ENCODE measurements at places on chromosomes 11 and 22. TPM values are rescaled to one million over a fixed set of nuclear protein-coding genes. Genes with fewer than 3 reads are reported as not detected.

HOATZ gene
- total RNA-seq = not detected

AGBL2 gene
- total RNA-seq = 7.0 TPM

DNA sequence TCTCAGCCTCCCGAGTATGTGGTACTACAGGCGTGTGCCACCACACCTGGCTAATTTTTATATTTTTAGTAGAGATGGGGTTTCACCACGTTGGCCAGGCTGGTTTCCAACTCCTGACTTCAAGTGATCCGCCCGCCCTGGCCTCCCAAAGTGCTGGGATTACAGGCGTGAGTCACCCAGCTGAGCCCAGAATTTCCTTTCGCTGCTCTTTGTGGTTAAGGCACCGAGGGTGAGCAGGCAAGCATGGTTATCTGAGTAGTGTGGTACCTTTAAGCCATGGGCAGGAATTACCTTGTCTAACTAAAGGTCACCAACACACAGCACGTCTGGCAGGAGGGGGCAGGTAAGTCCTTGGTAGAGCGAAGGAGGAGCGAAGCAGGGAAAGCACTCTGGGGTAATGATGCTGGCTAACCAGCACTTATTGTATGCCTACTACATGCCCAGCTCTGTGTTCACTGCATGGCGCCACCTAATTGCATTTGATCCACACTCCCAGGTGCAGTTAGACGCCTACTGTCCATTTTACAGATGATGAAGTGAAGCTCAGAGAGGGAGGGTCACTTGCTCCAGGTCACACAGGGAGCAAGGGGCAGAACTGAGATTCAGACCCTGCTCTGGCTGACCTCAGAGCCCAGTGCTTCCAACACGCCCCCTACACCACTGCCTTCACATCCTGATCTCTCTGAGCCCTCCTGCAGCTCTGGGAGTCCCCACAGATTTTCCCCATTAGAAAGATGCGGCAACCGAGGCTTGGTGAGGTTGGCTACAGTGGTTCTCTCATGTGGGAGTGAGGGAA is 45.7 kb downstream of the TRIOBP start:
- peaks cover 14% of the 10 kb centered on the region for H3K4me1 ChIP-seq
- DNase-seq = no peak
- H3K4me3 ChIP-seq = no peak overlapping the region
- H3K27ac ChIP-seq = no peak overlapping the region
- H3K36me3 ChIP-seq = no peaks in the 10 kb centered on the region

MAP6 gene
- total RNA-seq = 0.40 TPM

DNA sequence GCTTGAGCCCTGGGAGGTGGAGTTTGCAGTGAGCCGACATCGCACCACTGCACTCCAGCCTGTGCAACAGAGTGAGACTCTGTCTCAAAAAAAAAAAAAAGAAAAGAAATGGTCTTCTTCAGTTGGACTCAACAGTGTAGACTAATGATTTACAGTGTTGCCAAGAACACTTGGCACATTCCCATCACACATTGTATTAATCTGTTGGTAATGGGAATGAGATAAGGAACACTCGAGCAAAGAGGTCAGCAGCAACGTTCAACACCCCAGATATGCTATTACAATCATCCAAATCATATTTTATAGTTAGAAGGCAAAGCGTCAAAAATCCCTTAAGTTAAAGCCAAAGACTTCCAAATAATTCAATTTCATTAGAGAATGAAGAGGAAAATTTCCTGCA is 14.5 kb downstream of the CDON start:
- H3K4me1 ChIP-seq = no peaks in the 10 kb centered on the region
- H3K27ac ChIP-seq = no peak overlapping the region
- DNase-seq = no peak
- no peak overlapping the region for H3K4me3 ChIP-seq
- no peaks in the 10 kb centered on the region for H3K36me3 ChIP-seq
- peaks cover 5% of the 10 kb centered on the region for H3K27me3 ChIP-seq

GRCh38 chr11:12807621-12808020 is 133.4 kb downstream of the TEAD1 start:
- DNase-seq = no peak
- H3K4me3 ChIP-seq = no peak overlapping the region
- no peaks in the 10 kb centered on the region for H3K36me3 ChIP-seq
- H3K4me1 ChIP-seq = no peaks in the 10 kb centered on the region
- peaks cover 7% of the 10 kb centered on the region for H3K27me3 ChIP-seq

- H3K4me1 ChIP-seq = no peaks in the 10 kb centered on the region
- H3K27ac ChIP-seq = no peak overlapping the region
- H3K4me3 ChIP-seq = no peak overlapping the region
- H3K36me3 ChIP-seq = no peaks in the 10 kb centered on the region
Measured at GRCh38 chr11:117673602-117674001, 123.4 kb downstream of the DSCAML1 start.

DNA sequence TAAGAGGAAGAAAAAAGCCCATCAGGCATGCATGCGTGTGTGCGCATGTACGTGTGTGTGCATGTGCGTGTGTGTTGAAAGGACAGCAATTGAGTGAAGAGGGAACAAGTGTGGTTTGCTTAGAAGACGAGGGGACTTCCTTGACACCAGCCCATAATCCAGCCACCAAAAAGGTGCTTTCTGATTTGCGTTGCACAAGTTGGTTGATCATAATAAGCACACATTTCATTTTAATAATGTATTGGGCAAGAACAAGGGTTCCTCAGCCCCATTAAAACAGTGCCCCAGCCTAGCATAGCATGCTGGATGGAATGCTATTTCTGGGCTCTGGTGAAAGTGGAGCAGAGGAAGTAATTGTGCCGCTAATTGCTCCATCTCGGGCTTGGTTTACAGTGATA is 493.2 kb downstream of the MIAT start:
- no peaks in the 10 kb centered on the region for H3K4me1 ChIP-seq
- H3K36me3 ChIP-seq = no peaks in the 10 kb centered on the region
- no peak overlapping the region for H3K4me3 ChIP-seq
- peaks cover 12% of the 10 kb centered on the region for H3K27me3 ChIP-seq
- no peak overlapping the region for H3K27ac ChIP-seq

DNA sequence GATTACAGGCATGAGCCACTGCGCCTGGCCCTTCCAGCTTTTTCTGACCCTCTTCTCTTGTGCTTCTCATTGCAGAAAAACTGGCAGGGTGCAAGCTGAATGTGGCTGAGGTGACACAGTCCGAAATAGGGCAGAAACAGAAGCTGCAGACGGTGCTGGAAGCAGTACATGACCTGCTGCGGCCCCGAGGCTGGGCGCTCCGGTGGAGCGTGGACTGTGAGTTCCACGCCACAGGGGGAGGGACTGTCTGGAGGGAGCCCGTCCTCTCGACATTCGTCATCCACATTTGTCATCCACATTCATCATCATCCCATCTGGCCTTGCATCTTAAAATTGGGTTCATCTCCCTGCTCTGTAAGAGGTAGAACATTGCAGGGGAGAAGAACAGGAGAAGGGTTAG is 49.3 kb upstream of the PARVG start:
- H3K27me3 ChIP-seq = no peaks in the 10 kb centered on the region
- H3K27ac ChIP-seq = no peak overlapping the region
- peaks cover 75% of the 10 kb centered on the region for H3K36me3 ChIP-seq
- DNase-seq = no peak
- peaks cover 5% of the 10 kb centered on the region for H3K4me1 ChIP-seq
- no peak overlapping the region for H3K4me3 ChIP-seq

DNA sequence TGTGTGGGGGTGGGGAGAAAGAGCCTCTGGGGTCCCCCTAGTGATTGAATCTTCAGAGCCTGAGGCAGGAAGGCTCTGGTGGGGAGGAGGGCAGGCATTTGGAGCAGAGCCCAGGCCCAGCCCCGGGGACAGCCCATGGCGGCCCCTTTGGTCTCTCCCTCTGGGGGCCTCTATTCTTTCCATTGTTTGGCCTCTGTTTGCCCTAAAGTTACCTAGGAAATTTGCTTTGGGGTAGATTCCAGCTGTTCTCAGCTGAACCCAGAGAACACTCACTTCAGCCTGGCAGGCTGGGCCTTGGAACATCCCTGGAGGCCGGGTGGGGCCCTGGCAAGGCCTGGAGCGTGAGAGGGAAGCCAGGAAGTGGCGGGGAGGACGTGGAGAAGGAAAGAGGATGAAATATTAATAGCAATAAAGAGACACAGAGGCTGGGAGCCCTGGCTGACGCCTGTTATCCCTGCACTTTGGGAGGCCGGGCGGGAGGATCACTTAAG is 22.9 kb upstream of the A4GALT start:
- no peaks in the 10 kb centered on the region for H3K36me3 ChIP-seq
- no peak overlapping the region for H3K4me3 ChIP-seq
- H3K27ac ChIP-seq = no peak overlapping the region
- DNase-seq = no peak
- H3K27me3 ChIP-seq = peaks cover 8% of the 10 kb centered on the region

CDCA5 gene
- 3.4 TPM for total RNA-seq

GRCh38 chr22:30309951-30310741 is 16.6 kb downstream of the TBC1D10A start:
- peak overlapping the region; percentile 56 for H3K4me3 ChIP-seq
- peaks cover 3% of the 10 kb centered on the region for H3K36me3 ChIP-seq
- peak overlapping the region; percentile 81 for H3K27ac ChIP-seq
- DNase-seq = no peak
- no peaks in the 10 kb centered on the region for H3K27me3 ChIP-seq

LDHAL6A gene
- not detected for total RNA-seq
